NCI-H2171 (cell line): ENCODE measurements at places on chromosomes 5 and 9.

DNA sequence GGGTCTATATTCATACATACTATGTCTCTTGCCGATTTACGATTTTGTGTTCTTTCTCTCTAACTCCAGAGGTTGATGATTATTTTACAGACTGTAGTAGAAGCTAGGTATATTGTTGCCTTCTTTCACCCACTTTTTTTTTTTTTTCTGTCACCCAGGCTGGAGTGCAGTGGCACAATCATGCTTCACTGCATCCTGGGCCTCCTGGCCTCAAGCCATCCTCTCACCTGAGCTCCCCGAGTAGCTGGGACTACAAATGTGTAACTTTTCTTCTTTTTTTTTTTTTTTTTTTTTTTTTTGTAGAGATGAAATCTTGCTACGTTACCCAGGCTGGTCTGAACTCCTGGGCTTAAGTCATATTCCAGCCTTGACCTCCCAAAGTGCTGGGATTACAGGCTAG, 96.2 kb downstream of the CHSY3 start:
- DNase-seq, result peak; percentile 8

DNA sequence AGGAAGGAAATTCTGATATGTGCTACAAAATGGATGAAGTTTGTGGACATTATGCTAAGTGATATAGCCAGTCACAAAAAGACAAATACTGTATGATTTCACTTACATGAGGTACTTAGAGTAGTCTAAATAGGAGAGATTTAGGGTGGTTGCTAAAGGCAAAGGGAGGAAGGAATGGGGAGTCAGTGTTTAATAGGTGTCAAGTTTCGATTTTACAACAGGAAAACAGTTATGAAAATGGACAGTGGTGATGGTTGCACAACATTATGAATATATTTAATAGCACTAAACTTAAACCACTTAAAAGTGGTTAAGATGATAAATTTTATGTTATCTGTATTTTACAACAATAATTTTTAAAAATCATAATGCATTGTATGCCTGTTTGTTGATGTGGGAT, 40.4 kb upstream of the ECM2 start:
- DNase-seq, result no peak

- no peak for DNase-seq
Observed at GRCh38 chr9:36050476-36050875, 13.8 kb downstream of the RECK start.

- DNase-seq, result no peak
Observed at GRCh38 chr5:58410441-58410840, 49.4 kb downstream of the PLK2 start.
